ENCODE measurements at places on chromosomes 5 and 9.

GRCh38 chr9:92004045-92004392, 54.0 kb upstream of the ROR2 start:
- no peak for DNase-seq

DNA sequence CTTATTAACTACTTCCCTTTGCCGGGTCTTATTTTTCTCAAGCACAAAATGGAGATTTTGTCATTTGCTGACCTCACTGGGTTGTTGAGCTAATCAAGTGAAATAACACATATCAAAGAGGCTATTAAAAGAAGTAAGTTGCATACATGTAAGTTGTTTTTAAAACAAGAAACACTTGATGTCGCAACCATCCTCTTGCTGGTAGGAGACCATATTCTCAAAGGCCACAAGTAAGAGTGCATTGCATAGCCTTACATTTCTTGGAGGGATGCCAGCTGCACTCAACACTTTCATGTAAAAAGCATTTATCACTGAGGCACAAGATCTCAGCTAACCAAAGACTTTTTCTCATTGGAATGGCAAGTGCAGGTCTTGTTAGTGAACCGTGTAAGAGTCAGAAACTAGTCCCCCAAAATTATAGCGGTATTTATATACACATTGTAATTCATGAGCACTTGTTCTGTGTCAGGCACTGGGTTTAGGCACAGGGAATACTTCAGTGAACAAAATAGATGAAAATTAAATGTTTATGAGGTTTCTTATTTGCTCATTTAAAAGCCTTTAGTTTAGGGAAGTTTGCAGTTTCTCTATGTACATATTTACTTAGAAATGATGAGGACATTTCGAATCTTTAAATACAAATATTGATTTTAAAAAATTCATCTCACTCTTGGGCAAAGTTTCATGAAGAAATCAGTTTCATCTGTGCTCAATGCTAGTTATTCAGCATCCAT, 72.0 kb downstream of the ZFAND5 start:
- DNase-seq: no peak

DNA sequence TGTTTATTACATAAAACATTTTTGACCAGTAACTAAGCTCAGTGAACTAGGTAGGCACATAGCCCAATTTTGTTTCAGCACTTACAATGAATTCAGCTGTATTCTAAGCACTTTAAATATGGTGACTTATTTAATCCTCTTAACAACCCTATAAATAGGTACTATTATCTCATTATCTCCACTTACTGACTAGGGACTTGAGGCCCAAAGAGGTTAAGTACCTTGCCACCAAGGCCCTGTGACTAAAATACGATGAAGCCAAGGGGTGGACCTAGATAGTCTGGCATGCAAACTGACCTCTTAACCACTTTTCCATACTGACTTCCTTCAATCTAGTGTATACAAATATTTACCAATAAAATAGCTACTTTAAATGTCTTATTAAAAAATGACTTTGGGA, 266.4 kb downstream of the ZNF608 start:
- no peak for DNase-seq

DNA sequence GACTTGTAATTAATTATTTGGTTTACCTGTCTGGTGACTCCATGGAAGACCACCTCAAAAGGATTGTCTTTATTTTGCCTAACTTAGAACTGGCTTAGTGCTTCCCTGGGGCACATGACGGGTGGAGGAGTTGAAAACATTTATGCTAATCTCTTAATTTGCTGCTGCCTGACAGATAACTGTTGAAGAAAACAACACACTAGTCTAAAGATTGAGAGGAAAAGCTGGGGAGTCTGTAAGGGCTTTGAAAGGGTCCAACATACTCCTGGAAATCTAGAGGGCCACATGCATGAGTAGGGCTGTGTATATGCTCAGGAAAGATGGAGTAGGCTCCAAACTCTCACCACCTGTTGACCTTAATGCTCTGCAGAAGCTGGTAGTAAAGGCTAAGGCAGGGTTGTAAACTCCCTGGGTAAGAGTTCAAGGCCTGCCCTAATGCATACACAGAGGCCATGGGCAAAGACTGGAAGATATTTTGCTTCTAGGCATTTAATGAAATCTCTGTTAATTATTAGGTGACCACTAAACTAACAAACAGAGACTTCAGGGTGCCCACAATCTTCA, 40.7 kb downstream of the NR3C1 start:
- no peak for DNase-seq

- no peak for DNase-seq
Measured at GRCh38 chr5:31036411-31036810, 157.1 kb upstream of the CDH6 start.

- DNase-seq: no peak
Measured at GRCh38 chr5:135553688-135554462, 18.1 kb upstream of the NEUROG1 start.
